T1000 (cell line): ENCODE measurements at places on chromosomes 13 and 19.

GRCh38 chr19:48371367-48371766 is 7.2 kb downstream of the SYNGR4 start:
- DNase-seq = no peak

- no peak for DNase-seq
Observed at GRCh38 chr13:35252536-35253205, 223.8 kb downstream of the MAB21L1 start.

- DNase-seq = no peak
Observed at GRCh38 chr19:51535535-51535934, 4.1 kb upstream of the SIGLEC6 start.

- DNase-seq = no peak
Observed at GRCh38 chr19:12670159-12670928, 3.7 kb downstream of the WDR83 start.

DNA sequence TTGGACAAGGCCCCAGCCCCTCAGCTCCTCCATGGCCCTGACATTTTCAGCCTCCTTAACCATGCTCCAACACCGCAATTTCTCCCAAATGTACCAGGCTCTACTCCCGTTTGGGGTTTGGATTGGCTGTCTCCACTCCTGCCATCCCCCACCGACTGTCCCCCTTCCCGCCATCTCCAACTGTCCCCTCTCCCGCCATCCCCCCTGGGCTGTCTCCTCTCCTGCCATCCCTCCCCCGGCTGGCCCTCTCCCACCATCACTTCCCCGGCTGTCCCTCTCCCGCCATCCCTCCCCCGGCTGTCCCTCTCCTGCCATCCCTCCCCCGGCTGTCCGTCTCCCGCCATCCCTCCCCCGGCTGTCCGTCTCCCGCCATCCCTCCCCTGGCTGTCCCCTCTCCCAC is 5.4 kb downstream of the BCAT2 start:
- no peak for DNase-seq

DNA sequence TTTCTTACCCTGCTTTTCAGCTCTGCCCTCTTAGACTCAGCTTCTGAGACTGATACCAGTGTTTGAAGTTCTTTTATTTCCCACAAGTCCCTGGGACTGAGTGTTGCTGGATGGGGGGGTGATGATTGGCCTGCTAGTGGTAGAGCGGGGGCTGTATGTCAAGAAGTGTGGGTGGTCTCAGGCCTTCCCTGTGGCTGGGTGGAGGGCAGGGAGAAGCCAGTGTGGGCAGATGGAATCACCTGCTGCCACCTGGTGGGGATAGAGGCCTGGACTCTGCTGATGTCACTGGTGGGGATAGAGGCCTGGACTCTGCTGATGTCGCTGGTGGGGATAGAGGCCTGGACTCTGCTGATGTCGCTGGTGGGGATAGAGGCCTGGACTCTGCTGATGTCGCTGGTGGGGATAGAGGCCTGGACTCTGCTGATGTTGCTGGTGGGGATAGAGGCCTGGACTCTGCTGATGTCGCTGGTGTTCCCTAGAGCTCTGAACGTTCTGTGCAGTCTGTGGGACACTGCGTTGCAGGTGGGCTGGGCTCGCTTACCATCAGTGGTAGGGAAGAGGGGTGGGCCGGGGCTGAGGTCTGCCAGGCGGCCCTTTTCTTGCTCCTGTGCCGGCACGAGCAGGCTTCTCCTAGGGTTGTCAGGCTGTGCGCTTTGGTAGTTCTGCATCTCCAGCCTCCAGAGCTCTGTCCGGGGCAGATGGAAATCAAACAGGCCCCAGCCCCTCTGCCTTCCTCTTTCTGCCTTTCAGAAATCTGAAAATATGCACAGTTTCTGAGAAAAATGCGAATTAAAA is 101.3 kb downstream of the ARHGEF7 start:
- DNase-seq = peak; percentile 48

- no peak for DNase-seq
Observed at GRCh38 chr13:106561551-106562170, 6.3 kb downstream of the ARGLU1 start.

DNA sequence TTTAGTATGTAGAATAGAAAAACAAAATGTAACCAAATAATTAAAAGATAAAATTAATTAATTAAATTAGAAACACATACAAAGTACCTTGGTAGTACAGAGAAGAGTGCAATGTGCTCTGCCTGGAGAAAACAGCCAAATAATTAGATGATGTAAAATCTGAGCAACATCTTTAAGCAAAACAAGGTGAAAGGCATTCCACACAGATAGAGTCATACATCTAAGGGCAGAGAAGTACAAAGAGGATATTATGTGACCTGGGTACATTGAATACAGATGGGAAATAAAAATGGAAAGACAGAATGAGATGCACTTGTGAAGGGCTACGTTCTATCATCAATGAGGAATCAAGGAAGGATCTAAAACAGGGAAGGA is 25.2 kb upstream of the FNDC3A start:
- DNase-seq = no peak

DNA sequence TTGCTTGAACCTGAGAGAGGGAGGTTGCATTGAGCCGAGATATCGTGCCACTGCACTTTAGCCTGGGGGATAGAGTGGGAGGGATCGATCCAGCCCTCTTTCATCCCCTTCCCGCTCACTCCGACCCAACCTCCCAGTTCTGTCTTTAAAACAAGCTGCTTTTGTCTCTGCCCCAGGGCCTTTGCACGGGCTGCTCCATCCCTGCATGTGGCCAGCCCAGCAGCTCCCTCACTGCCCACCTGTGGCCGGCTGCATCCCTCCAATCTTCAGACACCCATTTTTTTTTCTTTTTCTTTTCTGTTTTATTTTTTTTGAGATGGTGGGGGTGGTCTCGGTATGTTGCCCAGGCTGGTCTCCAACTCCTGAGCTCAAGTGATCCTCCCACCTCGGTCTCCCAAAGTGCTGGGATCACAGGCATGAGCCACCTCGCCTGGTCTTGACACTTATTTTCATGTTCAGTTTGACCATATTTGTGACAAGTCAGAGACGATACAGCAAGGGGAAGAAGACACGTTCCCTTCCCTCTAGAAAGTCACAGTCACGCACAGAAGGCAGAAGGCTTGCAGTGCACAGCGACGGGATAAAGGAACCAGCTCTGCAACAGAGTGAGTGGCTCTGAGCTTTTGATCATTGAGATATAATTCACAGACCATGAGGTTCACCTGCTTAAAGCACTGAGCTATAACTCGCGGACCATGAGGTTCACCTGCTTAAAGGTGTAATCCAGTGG is 31.8 kb downstream of the EFNA2 start:
- DNase-seq = no peak

DNA sequence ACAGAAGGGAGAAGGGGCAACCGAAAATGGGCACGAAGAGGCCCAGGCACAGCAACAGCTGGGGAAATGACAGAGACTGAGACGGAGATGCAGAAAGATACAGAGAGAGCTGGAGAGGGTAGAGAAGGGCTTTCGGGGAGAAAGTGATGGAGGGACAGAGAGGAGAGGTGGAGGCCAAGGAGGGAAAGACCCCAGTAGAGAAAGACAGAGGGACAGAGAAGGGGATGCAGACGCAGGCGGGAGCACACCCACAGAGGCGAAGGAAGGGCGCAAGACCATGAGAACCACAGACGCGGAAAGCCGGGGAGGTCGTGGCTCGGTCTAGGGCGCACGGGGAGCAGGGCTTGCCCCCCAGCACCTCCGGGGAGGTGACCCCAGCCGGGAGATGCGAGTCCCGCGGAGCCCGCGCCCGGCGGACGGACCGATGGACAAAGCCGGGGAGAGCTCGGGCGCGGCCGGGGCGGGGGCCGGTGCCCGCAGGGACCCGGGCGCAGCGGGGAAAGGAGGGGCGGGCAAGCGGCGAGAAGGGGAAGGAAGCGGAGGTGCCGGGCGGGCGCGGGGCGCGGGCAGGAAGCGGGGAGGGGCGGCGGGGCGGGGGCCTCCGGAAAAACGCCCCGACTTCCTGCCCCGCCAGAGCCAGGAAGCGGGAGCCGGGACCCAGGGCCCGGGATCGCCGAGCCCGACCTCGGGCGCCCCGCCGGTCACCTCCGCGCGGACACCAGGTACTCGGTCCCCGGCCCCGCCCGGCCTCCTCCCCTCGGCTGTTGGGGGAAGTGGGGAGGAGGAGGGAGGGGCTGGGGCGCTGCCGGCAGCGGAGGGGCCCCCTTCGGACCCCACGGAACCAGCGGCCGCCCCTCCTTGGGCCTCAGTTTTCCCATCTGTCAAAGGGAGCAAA is at the start of gene ARHGEF1:
ARHGEF1 (plus strand) TSS at position 617 of the 895 bp plus-strand sequence. CDS start 4,899 bp downstream, outside the sequence.
- DNase-seq = no peak

- no peak for DNase-seq
Observed at GRCh38 chr19:7705387-7706187, 3.7 kb upstream of the FCER2 start.

DNA sequence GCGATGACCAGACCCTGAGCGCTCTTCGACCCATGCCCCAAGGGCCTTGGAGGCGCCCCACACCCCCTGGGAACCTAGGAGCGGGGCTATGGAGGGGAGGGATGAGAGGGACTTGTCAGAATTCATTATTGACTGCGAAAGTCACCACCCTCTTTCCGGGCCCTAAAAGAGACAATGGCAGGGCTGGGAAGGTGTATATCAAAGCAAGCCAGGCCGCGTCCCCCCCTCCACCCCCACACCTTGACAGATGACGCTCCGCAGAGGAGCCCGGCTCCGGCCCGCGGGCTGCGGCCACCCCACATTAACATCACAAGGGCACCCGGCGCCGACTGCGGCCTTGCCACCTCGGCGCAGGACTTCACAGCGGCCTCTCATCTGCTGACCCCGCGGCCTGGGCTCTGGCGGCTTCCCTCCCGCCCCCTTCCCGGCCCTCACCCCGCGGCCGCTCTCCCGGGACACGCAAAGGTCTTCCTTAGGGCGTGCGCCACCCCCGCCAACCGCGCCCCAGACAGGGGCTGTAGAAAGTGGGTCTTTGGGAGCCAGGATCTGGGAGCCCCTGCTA is 2.4 kb downstream of the CDX2 start:
- no peak for DNase-seq

DNA sequence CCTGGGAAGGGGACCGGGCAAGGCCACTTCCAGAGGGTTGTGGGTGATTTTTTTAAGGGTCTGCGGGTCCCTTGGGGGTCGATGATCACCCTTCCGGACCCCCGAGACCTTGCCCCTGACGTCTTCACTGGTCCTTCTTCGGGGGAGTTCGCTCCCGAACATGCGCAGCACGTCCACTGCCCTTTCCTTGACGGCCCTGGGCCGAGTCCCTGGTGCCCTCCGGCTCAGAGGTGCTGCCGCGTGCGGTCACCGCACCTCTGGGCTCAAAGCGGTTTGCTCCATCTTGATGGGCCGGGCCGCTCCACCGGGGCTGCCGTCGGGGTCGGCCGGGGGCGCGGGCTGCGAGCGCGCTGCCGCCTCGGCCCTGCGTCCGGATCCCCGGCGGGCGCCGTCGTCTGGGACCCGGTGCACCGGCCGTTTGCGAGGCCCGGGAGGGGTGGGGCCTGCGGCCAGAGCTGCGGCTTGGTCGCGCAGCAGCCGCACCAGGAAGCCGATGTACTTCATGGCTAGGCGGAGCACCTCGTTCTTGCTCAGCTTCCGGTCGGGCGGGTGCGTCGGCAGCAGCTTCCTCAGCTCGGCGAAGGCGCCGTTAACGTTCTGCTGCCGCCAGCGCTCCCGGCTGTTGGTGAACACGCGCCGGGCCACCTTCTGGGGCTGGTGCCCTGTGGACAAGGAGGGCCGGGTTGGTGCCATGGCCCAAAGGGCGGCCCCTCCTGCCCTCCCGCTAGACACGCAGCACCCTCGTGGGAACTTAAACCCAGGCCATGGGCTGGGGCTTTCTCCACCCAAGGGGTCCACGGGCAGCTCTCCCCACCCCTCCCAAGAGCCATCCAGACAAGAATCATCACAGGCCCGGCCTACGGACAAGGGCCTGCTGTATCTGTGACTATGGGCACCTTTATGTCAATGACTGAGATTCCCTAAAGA is 3.3 kb downstream of the LYL1 start:
- DNase-seq = no peak

GRCh38 chr19:38734426-38735256 is 9.6 kb downstream of the CAPN12 start:
- DNase-seq = no peak

- no peak for DNase-seq
Observed at GRCh38 chr19:9878511-9879196, 43.5 kb downstream of the PIN1 start.

DNA sequence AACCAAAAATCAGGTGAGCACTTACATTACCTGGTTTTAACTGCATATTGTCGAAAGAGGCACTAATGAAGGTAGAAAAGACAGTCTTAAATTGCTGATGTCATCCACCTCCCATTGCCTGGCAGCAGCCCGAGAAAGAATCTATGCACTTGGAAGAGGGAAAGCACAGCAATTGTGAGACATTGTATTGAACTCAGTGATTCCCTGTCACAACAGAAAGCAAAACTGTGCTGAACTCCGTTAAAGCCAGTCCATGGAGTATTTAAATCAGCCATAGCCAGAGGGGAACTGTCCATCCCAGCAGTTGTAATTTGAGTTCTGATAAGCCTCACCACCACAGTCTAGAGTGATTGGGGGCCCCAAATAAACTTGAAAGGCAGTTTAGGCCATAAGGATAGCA is 466.6 kb upstream of the PCDH9 start:
- DNase-seq = no peak

DNA sequence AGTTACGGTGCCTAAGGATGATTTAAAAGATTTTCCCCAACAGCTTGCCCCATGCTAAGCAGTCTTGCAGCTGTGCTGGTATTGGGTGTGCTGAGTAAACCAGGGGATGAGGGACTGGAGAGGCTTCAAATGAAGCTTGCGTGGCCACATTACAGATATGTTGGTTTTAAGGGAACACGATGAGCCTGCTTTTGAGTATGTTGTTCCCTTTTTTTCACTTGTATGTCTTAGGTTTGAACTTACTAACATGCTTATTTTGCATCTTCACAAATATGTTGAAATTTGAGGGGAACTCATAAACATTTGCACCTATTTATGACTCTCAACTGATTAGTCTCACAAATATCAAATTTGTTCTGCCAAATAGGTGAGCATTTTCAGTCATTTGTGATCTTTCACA is 2.0 kb upstream of the IL17D start:
- DNase-seq = no peak

DNA sequence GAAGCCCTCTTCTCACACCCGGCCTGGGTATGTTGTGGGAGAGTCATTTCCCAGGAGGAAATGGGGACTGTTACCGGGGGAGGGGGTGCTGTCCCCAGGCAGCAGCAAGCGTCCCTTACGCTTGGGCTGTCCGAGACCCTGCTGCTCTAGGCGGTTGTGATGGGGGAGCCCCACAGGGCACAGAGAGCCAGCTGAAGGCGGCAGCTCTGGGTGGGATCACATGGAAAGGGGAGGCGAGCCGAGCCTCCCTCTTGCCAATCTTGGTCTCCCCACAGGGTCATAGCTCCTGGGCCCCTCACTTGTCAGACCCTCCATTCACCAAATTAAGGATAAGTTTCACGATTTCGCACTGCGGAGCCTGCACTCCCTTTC is 22.0 kb downstream of the EPN1 start:
- no peak for DNase-seq
